ENCODE measurements at places on chromosomes 12 and 14.

DNA sequence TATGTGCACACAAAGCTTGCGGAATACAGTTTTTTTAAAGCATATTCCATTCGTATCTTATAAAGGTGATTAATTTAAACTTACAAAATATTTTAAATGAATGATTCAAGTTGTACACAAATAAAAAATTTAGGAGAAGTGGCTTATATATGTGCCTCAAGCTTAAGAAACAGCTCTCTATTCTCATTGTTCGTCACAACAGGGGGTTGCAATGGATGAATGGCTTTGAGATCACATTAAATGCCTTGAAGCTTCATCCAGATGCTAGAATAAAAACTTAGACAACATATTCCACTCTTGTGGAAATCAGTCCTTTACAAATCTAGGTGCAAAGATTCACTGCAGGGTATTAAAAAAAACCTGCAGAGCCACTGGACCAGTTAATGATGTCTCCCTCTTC lies 303.9 kb upstream of the LRFN5 start:
- no peak for DNase-seq

DNA sequence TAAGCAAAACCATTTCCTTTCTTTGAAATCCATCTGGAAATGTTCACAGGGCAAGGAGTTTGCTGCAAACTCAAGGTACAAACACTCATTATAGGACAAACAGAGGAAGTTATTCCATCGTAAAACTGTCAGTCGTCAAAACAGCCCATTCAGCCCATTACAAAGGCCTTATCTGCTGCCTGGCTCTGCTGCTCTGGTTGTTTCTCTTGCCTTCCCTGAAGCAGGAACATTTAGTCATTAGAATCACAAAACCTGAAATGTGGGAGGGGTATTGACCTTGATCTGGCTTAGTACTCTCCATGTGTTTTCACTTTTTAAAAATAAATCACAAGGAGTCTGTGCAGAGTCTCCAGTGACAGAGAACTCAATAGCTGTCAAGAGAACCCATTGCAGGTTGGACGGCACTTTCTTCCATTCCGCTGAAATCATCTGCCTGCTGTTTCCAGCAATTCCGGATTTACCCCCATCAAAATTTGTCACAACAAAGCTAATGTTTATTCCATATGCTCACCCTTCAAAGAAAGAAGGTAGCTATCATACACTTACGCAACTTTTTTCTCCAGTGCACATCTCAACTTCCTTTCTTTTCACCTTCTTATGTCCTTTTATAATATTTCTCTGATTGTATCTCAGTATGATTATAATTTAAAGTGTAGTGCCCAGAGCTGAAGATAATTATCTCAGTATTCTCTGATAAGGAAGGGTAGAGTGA lies 24.6 kb upstream of the ITPR2 start:
- no peak for DNase-seq

DNA sequence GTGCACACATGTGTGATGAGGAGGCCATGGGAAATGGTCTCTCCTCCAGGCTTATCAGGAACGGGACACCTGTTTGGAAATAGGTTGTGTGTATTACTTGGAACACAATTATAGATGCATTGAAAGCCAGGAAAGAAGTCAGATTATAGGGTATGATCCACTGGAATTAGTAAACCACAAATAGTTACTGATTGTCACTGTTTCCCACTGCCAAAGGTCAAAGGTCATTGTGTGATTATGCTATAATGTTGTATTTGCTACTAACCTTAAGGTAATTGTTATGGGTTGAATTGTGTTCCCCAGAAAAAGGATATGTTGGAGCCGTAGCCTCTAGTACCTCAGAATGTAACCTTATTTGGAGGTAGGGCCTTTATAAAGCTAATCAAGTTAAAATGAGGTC lies 129.9 kb upstream of the FBXO33 start:
- DNase-seq: no peak

- DNase-seq: no peak
Measured at GRCh38 chr12:75137896-75138295, 71.7 kb downstream of the KCNC2 start.

DNA sequence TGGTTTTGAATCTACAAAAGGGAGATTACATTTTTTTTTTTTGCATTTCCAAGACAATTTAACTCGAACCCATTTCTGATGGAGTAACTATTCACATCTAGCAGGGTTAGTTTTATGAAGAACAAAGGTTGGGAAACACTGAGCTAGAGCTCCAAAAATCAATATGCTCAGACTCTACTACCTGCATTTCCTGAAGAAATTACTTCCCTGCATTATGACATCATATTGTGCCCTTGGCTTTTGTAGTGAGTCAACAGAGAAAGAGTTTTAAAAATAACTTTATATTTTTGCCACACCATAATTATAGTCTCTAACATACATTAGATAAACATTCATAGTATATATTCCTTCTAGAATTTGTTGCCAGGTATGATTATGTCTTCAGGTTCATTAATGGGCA lies 14.8 kb downstream of the GRIP1 start:
- no peak for DNase-seq

- DNase-seq: no peak
Measured at GRCh38 chr14:76669770-76670169, 91.5 kb upstream of the VASH1 start.

DNA sequence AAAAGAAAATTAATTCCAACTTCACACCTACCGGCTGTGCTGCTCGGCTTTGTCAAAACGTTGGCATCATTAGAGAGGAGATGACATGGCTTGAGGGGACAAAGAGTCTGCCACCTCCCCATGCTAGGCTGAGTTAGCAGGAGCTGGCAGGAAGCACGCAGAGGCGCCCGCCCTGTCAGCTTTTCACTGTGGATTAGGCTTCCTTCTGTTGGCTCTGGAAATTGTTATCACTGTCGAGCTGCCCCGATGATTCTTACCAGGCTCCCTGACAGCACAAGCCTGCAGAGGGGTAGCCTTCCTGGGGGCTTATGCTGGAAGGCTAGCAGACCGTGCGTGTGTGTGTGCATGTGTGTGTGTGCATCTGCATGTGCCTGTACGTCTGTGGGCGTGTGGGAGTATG lies 490.9 kb upstream of the TBX3 start:
- DNase-seq: no peak

DNA sequence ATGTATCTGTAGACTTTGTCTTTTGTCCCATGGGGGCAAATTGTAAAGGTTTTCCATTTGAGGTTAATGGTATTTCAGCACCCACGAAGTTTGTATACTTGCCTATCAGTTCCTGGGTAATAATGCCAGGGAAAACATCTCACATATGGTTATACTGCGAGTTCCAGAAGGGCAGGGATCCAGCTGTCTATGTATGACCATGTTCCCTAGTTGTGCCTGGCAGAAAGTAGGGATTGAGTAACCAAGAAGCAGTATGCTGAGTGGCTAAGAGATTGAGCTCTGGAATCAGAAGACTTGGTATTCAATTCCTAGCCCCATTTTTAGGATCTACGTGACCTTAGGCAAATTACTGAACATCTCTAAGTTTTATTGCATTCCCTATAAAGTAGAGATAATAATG lies 173.2 kb upstream of the PWP1 start:
- peak; percentile 47 for DNase-seq

- DNase-seq: no peak
Measured at GRCh38 chr12:96047229-96048211, 12.1 kb upstream of the LTA4H start.

DNA sequence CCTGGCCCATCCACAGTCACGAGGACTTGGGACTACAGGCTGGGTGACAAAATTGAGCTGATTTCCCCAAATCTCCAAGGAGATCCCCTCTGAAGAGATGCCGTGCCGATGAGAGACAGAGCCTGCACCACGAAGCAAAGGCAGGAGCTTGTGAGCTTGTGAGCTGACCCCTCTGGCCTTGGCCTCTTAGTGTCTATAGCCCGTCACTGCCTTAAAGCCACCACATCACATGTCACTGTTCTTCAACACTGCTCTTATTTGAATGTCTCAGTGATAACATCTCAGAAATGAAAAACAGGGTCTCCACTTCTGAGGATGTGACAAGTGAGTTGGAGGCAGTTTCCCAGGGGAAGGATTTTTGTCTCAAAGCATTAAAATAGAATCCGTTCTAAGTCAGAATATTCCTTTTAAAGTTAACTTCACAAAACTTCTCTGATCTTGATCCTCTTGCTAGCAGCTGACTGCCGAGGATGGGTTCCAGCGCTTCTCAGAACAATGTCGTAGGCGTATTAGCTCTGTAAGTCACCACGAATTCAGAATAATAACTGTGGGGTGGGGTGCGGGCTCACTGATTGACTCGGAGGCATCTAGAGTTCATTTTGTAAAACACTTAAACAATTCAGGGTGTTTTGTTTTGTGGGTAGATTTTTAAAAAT lies 37.5 kb downstream of the CHST11 start:
- no peak for DNase-seq

DNA sequence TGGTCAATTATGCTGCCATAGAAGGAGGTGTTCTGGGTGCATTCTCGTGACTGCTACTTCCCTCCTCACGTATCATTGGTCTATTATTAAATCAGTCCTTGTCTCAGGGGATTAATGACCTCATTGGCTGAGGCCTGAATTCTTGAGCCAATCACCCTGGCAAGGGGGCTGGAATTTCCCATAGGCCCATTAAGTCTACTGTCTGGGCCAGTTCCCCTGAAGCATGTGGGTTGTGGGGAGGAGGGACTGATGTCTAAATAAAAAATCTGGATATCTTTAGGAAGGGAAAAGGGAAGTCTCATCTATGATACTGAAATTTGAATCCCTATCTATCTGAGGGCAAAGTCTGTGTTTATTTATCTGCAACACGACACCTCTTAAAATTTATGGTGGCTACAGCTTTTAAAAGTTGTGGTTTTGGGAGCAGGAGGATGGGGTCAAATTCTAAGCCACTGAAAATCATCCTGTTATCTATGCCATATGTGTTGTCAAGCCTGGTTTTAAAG lies 71.9 kb downstream of the DYRK2 start:
- DNase-seq: peak; percentile 76

DNA sequence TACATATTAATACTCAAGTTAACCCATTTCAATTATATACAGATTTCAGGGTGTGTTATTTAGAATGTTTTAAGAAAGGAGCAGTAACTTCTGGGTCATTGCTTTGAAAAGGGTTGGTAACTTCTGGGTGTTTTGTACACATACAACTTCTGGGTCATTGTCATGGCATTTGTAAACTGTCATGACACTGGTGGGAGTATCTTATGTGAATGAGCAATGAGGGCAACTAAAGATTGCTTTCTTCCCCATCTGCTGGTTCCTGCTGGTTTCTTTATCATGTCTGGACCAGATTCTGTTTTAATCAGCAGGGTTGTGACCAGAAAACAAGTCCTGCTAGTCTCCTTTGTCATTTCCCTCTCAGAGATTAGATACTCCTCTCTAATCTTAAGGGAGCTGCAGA lies 713.3 kb downstream of the LRFN5 start:
- DNase-seq: no peak

- DNase-seq: no peak
Measured at GRCh38 chr14:49092345-49092744, 493.8 kb downstream of the RPS29 start.

- no peak for DNase-seq
Measured at GRCh38 chr14:101774006-101774795, 12.7 kb downstream of the PPP2R5C start.

- no peak for DNase-seq
Measured at GRCh38 chr14:63470962-63471793, 72.0 kb downstream of the PPP2R5E start.

DNA sequence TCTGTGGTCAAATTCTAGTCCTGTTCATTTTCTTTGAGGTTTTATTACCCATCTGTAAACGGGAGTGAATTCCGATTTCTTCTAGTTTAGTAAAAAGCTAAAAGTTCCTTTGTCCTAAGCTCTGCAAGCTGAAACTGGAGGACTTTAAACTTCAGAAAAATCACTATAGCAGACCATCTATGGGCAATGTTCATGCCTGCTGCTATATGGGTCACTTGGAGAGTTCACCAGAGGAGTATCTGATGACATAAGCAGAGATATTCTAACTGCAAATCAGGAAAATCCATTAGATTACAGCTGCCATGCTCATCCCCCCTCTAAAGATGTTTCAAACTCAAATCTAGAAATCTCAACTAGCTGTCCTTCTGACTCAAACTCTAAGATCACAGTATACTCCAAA lies 193.0 kb upstream of the RTL1 start:
- no peak for DNase-seq

- no peak for DNase-seq
Measured at GRCh38 chr14:54010981-54011380, 54.4 kb upstream of the BMP4 start.

DNA sequence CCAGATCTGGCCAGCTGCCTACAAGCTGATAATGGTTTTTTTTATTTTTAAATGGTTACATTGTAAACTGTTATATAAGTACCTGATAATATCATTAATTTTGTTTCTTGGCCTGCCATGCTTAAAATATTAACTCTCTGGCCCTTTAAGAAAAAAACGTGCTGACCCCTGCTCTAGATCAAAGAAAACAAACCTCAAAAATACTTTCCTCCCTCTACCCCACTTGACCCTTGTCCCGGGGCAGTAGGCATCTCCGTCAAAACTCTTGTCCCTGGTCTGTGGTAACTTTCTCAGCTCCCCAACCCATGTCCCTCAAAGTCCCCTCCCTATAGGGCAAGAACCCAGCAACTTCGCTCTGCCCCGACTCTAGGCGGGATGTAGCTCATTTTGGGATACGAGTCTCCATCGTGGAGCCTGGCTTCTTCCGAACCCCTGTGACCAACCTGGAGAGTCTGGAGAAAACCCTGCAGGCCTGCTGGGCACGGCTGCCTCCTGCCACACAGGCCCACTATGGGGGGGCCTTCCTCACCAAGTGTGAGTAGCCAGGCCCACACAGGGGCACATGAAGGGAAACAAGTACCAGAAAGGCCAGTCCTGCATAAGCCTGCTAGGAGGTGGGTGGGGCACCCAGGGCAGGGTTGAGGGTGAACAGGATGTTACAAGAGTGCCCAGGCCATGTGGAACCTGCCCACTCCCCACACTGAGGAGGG lies 3.5 kb downstream of the RDH5 start:
- DNase-seq: no peak

- no peak for DNase-seq
Measured at GRCh38 chr12:69425417-69425816, 44.8 kb upstream of the FRS2 start.

- DNase-seq: no peak
Measured at GRCh38 chr12:69254046-69254445, 14.7 kb downstream of the CPSF6 start.

DNA sequence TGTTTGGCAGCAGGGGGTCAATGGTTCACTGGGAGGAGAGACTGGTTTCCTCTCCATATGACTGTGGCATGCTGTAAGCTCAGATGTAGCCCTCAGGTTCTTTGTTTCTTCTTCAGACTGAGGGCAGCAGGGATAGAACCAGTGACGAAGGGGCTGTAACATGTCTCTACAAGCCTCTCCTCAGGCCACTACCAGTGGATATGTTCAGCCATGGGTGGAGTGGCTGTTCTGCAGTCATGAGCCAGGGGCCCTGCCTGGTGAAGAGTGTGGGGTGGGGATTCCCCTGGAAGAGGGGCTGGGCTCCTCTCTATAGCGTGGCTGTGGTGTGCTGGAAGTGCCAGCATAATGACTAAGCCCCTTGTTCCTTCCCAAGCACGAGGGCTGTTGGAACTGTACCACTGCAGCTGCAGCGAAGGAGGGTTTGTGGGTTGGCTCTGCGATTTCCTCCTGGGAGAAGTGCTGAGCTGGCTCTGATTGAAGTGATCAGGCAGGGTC lies 55.8 kb downstream of the CMAS start:
- DNase-seq: peak; percentile 59

Data from tibial artery (tissue), 4 donors.